ENCODE measurements at places on chromosomes 13 and 19. TPM values are rescaled to one million over a fixed set of nuclear protein-coding genes. Genes with fewer than 3 reads are reported as not detected.
A peak's percentile ranks its signal among the peaks of the same experiment; 100 is the strongest.

Gene ATP12A
- polyA plus RNA-seq: 11.7 TPM

Gene NHLRC3
- 12.9 TPM for polyA plus RNA-seq

Gene C1QTNF9B
- not detected for polyA plus RNA-seq

DNA sequence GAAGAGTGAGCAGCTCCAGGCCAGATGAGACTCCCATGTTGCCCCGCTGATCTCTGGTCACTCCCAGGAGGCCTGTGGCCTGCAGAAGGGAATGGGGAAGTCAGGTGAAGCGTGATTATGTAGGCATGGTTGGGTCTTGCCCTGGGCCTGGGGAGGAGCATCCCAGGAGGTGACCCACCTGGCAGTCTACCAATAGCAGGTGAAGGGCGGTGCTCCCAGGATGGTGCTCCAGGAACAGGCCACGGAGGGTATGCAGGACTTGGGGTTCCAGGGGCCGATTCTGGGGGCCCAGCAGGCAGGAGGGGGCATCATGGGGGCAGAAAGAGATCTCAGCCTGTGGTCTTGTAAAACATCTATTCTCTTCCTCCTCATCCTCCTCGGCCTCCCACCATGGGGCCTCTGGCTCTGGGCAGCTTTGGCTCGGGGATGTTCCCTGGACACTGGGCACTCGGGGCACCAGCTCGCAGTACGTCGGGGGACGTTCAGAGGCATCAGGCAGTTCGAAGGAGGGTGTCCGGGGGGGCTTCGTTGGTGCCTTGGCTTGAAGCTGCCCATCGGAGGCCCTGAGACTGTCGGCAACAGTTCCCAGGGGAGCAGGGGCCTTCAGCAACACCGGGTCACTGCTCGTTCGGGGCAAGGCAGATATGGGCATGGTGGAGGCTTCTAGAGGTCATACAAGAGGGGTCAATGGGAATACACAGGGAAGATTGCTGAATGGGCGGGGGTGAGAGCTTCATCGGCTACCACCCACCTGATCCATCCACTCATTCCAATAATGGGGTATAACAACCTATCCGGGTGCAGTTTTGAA lies 12.4 kb downstream of the SH2D3A start:
- no peak for DNase-seq

GRCh38 chr13:90116121-90116520 lies 1231.4 kb upstream of the MIR17HG start:
- peak; percentile 57 for DNase-seq

GRCh38 chr19:11174336-11174735 lies 18.8 kb upstream of the SPC24 start:
- no peak for DNase-seq

DNA sequence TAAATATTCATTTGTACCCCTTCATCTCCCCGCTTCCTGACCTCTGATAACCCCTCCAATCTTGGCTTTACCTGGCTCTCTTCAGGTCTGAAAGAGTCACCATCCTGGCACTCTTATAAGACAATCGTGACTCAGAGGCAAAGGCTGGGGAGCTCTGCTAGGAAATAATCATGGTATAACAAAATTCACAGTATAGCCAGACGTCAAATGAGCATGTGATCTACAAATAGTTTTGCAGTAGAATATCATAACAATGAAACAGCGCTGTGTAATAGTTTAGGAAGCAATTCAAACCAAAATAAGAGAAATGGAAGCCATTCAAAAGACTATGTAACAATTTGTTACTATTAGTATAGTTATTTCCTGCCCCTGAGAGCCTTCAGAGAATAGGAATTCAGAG lies 34.2 kb downstream of the RXFP2 start:
- no peak for DNase-seq

DNA sequence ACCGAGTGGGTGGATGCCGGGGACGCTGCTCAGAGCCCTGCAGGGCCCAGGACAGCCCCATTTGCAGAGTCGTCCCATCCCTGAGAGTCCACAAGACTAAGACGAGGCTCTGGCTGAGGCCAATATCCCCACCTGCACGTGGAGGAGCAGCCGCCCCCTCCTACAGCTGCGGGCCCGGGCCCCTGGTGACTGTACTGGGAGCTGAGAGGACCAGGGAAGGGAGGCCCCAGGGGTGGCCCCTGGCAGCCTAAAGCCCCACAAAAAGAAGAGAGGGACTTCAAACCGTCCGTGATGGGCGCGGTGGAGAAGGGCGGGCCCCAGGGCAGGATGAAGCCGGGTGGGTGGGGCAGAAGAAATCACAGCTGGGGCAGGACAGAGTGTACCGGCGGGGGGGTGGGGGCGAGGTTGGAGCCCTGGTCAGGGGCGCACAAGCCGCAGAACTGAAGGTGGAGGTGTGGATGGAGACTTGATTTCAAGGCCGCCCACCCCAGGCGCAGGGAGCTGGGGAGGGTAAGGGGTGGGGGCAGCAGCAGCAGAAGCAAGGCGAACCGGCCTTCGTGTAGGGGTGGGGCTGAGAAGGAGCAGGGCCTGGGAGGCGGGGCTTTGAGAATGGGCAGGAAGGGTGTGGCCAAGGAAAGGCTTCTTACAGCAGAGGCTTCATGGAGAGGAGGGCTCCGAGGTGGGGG lies 12.9 kb downstream of the CFD start:
- DNase-seq: no peak

DNA sequence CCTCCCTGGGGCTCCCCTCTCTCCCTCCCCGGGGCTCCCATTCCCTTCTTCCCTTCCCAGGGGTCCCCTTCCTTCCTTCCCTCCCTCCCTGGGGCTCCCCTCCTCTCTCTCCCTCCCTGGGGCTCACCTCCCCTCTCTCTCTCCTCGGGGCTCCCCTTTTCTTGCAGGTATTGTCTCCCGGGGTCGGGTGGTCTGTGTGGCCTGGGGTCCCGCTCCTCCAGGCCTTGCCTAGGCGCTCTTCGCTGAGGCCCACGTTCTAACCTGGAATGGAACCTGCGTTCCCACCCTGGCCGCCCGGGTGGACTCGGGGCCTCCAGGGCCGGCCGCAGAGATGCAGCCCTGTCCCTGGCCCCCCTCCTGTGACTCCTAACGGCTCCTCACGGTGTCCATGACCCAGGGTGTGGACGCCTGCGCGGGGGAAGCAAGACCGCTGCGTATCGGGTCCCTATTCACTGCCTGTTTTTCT lies 940 bp upstream of the DCUN1D2 start:
- DNase-seq: peak; percentile 39

DNA sequence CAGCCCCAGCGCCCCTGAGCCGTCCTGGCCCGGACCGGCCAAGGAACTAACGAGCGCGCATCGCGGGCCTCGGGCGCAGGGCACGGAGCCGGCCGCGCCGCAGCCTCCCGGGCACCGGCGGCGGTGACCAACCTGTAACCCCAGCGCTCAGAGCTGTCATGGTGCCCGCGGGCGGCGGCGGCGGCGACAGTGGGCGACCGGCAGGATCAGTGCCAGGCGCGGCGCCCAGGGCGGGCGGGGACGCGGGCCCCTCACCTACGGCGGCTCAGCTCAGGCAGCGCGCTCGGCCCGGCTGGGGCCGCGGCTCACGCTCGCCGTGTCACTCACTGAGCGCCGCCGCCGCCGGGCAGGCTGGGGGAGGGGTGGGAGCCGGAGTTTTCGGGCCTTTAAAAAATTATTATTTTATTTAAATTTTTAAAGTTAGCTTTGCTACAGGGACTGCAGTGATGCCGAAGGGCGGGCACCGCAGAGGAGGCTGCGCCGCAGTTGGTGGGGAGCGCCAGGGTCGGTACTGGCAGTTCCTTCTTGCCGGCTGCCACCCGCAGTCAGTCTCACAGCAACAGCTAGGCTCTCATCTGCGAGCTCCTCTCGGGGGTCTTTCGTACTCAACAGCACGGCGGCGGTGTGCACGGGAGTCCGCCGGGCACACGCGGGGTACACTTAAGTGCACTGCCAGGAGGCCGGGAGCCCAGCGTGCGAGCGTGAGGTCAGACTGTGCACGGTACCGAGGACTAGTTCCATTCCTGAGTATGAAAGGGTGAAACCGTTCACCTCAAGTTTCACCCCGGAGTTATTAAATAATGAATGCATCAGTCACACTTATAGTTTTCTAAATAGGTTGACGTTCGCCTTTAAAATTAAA lies at the start of gene NALCN:
Gene NALCN (minus strand): TSS at position 328 of the 862 bp plus-strand sequence. CDS start 17,382 bp downstream, outside the sequence.
- DNase-seq: peak; percentile 30

Data from lung (tissue), 17 donors.